RCC 7860 (cell line): ENCODE measurements at places on chromosomes 1 and 21.

DNA sequence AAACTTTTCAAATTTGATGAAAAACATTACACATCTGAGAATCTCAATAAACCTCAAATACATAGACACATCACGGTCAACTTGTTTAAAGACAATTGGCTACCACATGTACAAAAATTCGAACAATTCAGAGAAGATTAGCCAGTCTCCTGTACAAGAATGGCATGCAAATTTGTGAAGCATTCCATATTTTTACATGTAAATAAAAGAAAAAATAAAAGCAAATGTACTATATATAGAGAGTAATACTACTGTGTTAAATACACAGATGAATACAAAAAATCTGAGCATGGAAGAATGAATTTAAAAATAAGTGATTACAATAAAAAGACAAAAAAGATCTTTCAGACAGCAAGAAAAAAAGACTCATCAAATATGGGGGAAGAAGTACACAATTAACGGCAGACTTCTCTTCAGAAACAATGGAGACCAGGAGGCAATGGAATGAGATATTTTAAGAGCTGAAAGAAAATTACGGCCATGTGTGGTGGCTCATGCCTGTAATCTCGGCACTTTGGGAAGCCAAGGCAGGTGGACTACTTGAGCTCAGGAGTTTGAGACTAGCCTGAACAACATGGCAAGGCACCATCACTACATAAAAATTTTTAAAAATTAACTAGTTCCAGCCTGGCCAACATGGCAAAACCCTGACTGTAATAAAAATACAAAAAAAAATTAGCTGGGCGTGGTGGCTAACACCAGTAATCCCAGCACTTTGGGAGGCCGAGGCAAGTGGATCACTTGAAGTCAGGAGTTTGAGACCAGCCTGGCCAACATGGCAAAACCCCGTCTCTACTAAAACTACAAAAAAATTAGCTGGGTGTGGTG, 23.2 kb downstream of the HAX1 start:
- DNase-seq, result peak; percentile 41

- DNase-seq, result peak; percentile 96
These were observed 252.4 kb upstream of the KAZN start for GRCh38 chr1:14345946-14346550.

DNA sequence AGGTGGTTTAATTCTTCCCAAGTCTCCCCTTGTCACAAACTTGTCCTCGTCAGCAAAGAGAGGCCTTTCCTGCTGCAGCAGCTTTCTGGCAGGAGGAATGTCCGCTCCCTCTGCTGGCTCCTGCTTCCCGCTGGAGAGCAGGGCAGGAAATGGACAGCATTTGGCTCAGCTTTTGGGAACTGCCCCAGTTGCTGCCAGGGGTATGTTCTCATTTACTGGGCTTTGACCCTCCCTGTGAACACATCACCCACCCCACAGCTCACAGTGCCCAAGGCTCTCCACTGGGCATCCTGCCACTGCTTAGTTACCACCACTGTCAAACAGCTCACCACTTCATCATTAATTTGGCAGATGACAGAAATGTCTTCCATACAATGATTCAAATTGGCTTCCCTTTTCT, 75.4 kb downstream of the MRPL37 start:
- no peak for DNase-seq

- no peak for DNase-seq
These were observed 5.8 kb downstream of the OR14I1 start for GRCh38 chr1:248696774-248697173.

DNA sequence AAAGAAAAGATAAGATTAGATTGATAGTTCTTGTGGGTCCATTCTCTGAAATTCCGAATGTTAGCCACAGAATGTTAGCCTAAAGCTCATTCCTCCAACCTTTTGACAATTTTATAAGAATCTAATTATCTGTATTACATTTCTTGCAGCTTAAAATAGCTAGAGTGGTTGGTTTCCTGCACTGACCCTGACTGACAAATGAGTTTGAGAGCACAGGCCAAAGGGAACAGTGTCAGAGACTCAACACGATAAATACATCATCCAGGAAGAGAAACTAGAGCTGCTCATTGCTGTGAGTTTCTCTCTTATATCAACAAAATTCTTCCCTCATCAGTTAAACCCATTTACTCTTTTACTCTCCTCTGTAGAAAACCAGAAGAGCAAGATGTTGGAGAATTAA, 82.1 kb upstream of the PPM1J start:
- no peak for DNase-seq

GRCh38 chr1:179142889-179143299, 61.0 kb downstream of the TOR3A start:
- peak; percentile 98 for DNase-seq

DNA sequence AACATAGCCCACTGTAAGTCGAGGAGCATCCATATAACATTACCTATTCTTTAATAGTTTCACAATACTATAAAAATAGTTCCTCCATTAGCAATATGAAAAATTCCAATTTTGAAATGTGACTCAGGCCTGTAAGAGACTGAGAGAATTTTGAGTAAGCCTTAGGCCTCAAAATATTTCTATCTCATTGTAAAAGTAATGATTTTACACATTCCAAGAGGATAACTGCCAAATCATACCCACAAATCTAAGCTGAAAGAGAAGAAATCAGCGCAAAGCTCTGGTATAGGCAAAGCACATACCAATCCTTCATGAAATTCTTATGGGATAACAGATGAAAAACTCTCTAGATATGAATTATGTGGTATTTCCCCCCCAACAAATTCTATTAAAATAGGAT, 144.1 kb downstream of the CDC42BPA start:
- DNase-seq, result no peak
